ENCODE measurements at places on chromosomes 13 and 19.

DNA sequence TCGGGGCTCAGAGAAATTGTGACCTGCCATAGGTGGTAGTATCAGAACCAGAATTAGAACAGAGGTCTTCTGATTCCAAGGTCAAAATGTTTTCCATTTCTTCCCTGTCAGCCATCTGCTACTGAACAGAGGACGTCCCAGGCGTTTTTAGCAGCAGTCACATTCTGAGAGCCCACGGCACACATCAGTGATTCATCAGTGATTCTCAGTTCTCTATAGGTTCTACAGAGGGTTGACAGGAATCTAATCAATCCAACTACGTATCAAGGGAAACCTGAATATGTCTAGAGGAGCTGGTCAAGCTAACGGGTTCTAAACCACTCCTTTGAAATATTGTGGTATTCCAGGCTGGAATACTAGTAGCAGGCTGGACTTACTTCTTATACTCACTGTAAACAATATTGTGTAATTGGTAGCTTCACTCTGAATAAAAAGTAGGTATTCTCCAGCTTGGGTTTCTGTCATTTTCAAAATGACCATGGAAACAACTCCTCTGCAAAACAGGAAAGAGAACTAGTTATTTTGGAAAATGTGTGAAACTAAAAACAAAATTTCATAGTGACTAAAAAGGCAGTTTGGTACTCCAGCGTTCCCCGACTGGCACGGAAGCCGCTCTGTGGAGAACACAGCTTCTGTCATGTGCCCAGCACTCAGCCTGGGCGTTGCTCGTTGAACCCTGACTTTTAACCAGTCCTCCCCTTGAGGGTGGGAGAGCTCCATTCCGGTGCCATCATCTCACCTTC, 43.2 kb downstream of the FLT3 start:
- DNase-seq, result peak; percentile 42

DNA sequence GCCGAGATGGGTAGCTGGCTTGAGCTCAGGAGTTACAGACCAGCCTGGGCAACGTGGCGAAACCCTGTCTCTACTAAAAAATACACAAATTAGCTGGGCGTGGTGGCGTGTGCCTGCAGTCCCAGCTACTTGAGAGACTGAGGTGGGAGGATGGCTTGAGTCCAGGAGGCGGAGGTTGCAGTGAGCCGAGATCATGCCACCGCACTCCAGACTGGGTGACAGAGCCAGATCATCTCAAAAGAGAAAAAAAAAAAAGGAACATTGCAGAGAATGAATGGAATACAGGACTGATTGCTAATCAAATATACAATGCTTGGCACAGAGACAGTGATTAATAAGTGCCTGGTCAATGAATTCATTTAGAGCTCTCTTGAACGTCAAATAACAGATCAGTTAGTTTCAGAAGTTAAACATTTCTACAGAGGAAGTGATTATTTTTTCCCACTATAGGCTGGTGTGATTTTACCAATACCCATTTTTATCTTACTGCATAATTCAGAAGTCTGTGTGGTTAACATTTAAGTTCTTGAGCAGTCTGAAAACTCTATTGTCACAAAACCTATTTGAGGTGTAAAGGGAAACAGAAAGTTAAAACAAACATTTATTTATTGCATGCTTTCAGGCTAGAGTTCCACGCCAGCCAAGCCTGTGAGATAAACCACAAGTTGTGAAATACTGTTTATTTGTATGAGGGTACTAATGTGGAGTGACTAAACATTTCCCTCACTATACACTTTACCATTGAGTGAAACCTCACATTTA, 7.7 kb upstream of the TBC1D4 start:
- peak; percentile 91 for DNase-seq

DNA sequence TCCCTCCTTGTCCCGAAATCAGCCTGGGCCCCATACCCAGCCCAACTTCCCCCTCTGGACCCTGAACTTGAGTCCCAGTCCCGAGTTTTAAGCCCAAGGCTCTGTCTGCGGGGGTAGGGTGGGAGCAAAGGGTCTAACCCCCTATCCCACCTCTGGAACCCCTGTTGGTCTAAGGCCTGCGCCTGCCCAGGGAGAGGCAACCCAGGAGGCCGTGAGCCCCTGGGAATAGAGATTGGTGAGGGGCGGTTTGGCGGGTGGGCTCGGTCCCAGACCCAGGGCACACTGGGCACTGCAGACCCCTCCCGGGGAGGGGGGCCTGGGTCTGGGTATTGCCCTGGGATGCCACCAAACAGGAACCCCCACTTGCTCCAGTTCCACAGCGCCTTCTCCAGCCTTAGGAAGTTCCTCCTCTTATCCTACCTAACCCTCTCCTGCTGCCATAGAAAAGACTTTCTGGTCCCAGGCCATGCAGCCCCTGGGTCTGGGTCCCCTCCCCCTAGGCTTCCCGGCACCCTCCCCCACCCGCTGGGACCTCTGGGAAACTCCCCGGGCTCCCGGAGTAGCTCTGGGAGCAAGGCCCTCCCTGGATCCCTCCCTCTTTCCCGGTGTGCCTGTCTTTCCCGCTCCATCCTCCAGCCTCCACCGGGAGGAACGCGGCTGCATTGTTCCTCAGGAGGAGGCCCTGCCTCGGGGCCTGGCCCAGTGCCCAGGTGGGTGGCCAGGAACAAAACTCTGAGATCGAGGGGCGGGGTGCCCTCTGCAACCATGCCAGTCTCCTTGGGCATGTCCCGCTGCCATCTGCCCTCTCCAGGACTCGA, 33.6 kb upstream of the NANOS3 start:
- no peak for DNase-seq

- no peak for DNase-seq
Observed at GRCh38 chr13:60334310-60334709, 62.7 kb upstream of the TDRD3 start.
